ENCODE measurements at places on chromosomes 12 and 14. TPM values are rescaled to one million over a fixed set of nuclear protein-coding genes. Genes with fewer than 3 reads are reported as not detected.

E2F7 gene
- 8.2 TPM for total RNA-seq

TAS2R19 gene
- not detected for total RNA-seq

AQP2 gene
- total RNA-seq: not detected

ALX1 gene
- total RNA-seq: 5.3 TPM

TAS2R30 gene
- not detected for total RNA-seq

P2RX7 gene
- total RNA-seq: not detected

PIK3C2G gene
- not detected for total RNA-seq

LHX5 gene
- total RNA-seq: not detected

DIO3 gene
- total RNA-seq: not detected

DHRS1 gene
- total RNA-seq: 15.2 TPM

YBX3 gene
- 252 TPM for total RNA-seq

SCNN1A gene
- total RNA-seq: 21.8 TPM

WIF1 gene
- total RNA-seq: not detected

COL2A1 gene
- not detected for total RNA-seq

ATG14 gene
- 5.1 TPM for total RNA-seq

DLGAP5 gene
- 33.1 TPM for total RNA-seq

MPHOSPH9 gene
- total RNA-seq: 24.3 TPM

SLC25A47 gene
- not detected for total RNA-seq
